CD4-positive, CD25-positive, alpha-beta regulatory T cell (primary cell): ENCODE measurements at places on chromosomes 1 and 21. TPM values are rescaled to one million over a fixed set of nuclear protein-coding genes. Genes with fewer than 3 reads are reported as not detected.

- H3K4me3 ChIP-seq, result no peak overlapping the region
- DNase-seq, result no peak
- H3K27me3 ChIP-seq, result peaks cover 10% of the 10 kb centered on the region
- H3K27ac ChIP-seq, result no peak overlapping the region
- H3K4me1 ChIP-seq, result peaks cover 6% of the 10 kb centered on the region
These were observed 1.1 kb upstream of the KCNE2 start for GRCh38 chr21:34362670-34363069.

- no peaks in the 10 kb centered on the region for H3K27me3 ChIP-seq
- DNase-seq, result no peak
- H3K4me1 ChIP-seq, result no peaks in the 10 kb centered on the region
These were observed 18.7 kb downstream of the CYYR1 start for GRCh38 chr21:26554365-26554764.

DNA sequence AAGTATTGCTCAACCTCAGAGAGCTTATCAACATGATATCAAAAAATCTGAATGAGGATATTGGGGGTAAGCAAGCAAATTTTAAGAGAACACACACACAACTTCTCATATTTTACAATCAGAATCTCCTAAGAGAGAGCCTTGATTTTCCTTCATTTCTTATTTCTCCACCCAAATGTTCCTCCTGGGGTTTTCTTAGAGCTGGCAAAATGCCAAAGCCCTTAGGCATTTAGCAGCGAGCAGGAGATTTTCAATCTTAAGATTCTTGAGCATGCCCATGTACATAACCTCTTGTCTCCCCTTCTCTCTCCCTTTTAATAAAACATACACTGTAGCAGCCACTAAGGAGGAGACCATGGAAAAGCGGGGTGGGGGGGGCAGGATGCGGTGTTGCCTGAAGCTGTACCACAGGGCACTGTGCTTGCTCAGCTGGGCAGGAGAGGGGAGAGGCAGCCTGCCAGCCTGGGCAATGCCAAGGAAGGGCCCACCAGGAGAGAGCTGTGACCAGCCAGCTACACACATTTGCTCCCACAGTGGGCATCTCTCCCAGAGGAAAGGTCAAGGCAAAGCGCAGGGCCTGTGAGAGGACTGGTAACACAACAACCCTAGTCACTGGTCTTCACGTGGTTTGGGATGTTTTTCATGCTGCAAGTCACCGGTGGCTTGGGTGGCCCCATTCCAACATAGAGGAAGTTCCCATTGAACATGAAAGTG is 4.3 kb downstream of the BRINP2 start:
- DNase-seq, result no peak
- no peaks in the 10 kb centered on the region for H3K36me3 ChIP-seq
- H3K4me1 ChIP-seq, result no peaks in the 10 kb centered on the region
- H3K27ac ChIP-seq, result no peak overlapping the region
- H3K4me3 ChIP-seq, result no peak overlapping the region

GRCh38 chr1:230517786-230518185 is 91.7 kb upstream of the PGBD5 start:
- DNase-seq, result no peak
- H3K4me3 ChIP-seq, result no peak overlapping the region
- H3K36me3 ChIP-seq, result no peaks in the 10 kb centered on the region

DNA sequence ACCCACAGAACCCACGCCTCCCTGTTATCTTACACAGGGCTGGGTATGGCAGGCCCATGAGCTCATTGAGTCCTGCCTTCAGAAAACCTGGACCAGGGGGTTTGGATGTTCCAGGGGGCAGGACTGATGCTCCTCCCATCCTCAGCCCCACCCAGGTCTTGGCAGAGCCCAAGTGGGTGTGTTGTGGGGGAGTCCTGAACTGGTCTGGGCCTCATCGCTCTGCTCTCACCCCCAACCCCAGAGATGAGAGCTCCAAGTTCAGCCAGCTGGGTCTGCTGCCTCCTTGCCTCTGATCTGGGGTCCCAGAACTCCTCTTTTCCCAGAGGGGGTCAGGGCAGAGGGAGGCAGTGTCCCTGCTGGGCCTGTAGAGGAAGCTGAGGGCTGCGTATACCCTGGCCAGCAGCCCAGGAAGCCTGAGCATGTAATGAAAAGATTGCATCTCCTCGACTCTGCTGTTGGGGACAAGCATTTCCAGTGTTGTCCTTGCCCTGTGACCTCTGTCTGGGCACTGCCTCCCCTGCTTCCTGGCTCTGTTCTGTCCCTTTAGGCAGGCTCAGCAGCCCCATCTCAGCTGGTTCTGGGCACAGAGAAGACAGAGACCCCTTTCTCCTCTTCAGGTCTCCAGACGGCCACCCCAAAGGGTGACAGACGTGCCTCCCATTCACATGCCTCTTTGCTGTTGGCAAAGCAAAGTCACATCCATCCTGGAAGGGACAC is 54.7 kb upstream of the EPS8L3 start:
- no peak overlapping the region for H3K27ac ChIP-seq
- peaks cover 2% of the 10 kb centered on the region for H3K4me1 ChIP-seq
- H3K4me3 ChIP-seq, result no peak overlapping the region
- no peaks in the 10 kb centered on the region for H3K36me3 ChIP-seq

- peaks cover 78% of the 10 kb centered on the region for H3K36me3 ChIP-seq
- H3K27me3 ChIP-seq, result no peaks in the 10 kb centered on the region
- H3K27ac ChIP-seq, result no peak overlapping the region
- no peaks in the 10 kb centered on the region for H3K4me1 ChIP-seq
- no peak for DNase-seq
These were observed 30.5 kb upstream of the IFI16 start for GRCh38 chr1:158979229-158979628.

DNA sequence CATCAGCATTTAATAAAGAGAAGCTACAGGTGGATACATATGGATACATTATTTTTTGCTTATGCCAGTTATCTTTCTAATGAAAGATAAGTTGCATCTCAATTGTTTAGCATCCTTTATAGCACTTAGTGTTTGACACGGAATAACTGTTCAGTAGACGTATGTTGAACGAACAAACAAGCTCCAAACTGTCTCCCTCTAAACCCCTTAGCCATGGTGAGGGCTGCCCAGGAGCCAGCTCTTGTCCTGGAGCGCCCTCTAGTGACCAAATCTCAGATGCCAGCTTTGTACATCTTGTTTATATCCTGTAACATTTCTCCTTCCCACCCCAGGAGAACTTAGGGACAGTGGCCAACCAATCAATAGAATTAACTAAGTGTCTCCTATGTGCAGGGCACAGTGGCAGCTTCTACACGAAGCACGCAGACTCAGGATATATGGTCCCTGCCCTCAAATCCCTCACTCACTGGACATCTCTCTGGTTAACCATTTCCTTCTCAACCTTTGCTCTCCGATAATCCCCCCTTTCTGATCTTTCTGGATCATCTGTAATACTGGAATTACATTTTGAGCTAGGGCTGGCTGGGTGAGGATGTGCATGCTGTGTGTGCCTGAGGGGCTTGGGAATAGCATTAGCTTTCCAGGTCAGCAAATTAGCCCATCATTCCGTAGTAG is 22.9 kb downstream of the KCNA10 start:
- H3K27ac ChIP-seq, result no peak overlapping the region
- no peaks in the 10 kb centered on the region for H3K36me3 ChIP-seq
- no peaks in the 10 kb centered on the region for H3K27me3 ChIP-seq

GRCh38 chr21:14979264-14979663 is 85.5 kb downstream of the NRIP1 start:
- H3K4me3 ChIP-seq, result no peak overlapping the region
- H3K4me1 ChIP-seq, result no peaks in the 10 kb centered on the region
- no peaks in the 10 kb centered on the region for H3K36me3 ChIP-seq
- DNase-seq, result no peak
- H3K27me3 ChIP-seq, result no peaks in the 10 kb centered on the region
- no peak overlapping the region for H3K27ac ChIP-seq

DNA sequence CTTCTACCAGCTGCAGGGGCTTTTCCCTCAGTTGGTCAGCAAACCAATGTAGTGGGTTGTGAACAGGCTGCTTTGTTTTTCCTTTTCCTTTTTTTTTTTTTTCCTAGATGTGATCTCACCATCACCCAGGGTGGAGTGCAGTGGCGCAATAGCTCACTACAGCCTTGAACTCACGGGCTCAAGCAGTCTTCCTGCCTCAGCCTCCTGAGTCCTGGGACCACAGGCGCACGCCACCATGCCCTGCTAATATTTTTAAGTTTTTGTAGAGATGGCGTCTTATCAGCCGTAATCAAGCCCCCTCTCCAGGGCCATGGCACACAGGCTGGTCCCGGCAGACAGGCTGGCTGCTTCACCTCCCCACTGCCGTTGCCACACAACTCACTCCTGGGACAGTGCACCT is 3.4 kb upstream of the TRIM11 start:
- DNase-seq, result no peak
- peaks cover 24% of the 10 kb centered on the region for H3K4me1 ChIP-seq
- no peaks in the 10 kb centered on the region for H3K36me3 ChIP-seq
- no peak overlapping the region for H3K4me3 ChIP-seq
- H3K27ac ChIP-seq, result no peak overlapping the region

GRCh38 chr1:100394285-100394684 is 42.0 kb downstream of the CDC14A start:
- peak; percentile 26 for DNase-seq
- peaks cover 24% of the 10 kb centered on the region for H3K36me3 ChIP-seq
- peak overlapping the region; percentile 60 for H3K4me3 ChIP-seq
- peaks cover 97% of the 10 kb centered on the region for H3K4me1 ChIP-seq

GRCh38 chr1:197224160-197224559 is 43.9 kb upstream of the CRB1 start:
- no peak for DNase-seq
- no peak overlapping the region for H3K4me3 ChIP-seq
- H3K4me1 ChIP-seq, result no peaks in the 10 kb centered on the region
- no peaks in the 10 kb centered on the region for H3K27me3 ChIP-seq
- H3K27ac ChIP-seq, result no peak overlapping the region
- H3K36me3 ChIP-seq, result no peaks in the 10 kb centered on the region

GRCh38 chr1:17605582-17606344 is 66.3 kb downstream of the ARHGEF10L start:
- H3K4me1 ChIP-seq, result no peaks in the 10 kb centered on the region
- H3K4me3 ChIP-seq, result no peak overlapping the region
- no peak for DNase-seq
- H3K36me3 ChIP-seq, result no peaks in the 10 kb centered on the region

- peaks cover 25% of the 10 kb centered on the region for H3K4me1 ChIP-seq
- H3K27me3 ChIP-seq, result no peaks in the 10 kb centered on the region
- no peak for DNase-seq
- H3K4me3 ChIP-seq, result no peak overlapping the region
- H3K36me3 ChIP-seq, result no peaks in the 10 kb centered on the region
- H3K27ac ChIP-seq, result no peak overlapping the region
These were observed 31.6 kb downstream of the ADARB1 start for GRCh38 chr21:45105906-45106485.

GRCh38 chr21:35449846-35450245 is 400.7 kb upstream of the RUNX1 start:
- no peak overlapping the region for H3K4me3 ChIP-seq
- H3K36me3 ChIP-seq, result no peaks in the 10 kb centered on the region
- H3K27ac ChIP-seq, result no peak overlapping the region
- no peaks in the 10 kb centered on the region for H3K4me1 ChIP-seq
- no peak for DNase-seq

DNA sequence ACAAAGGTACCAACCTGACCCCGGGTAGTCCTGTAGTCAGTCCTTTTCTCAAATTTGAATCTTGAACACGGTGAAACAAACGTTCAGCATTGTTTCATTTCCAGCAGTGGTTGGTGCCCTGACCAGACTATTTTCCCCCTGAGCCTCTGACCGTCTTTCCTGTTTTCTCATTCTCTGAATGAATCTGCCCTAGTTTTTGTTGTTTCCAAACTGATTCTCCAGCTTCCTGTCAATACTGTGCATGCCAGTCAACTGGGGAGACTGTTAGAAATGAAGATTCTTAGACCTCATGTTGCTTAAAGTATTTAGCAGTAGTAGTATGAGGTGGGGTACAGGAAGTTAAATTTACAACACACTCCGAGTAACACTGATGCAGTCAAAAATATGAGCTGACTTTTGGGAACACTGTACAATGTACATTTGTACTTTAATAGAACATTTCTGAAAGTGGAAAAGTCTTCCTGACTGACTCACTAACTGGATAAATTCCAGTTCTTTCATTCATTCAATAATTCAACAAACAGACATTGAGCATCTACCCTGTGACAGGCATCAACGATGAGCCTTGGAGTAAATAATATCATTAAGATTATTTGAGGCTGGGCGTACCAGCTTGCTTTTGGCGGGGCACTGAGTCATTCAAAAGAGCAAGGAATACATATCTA is 26.0 kb upstream of the ZRANB2 start:
- H3K4me1 ChIP-seq, result no peaks in the 10 kb centered on the region
- no peaks in the 10 kb centered on the region for H3K36me3 ChIP-seq
- H3K27me3 ChIP-seq, result peaks cover 2% of the 10 kb centered on the region

- H3K36me3 ChIP-seq, result no peaks in the 10 kb centered on the region
- peaks cover 8% of the 10 kb centered on the region for H3K4me1 ChIP-seq
- H3K27ac ChIP-seq, result no peak within 1 kb of the TSS
- H3K27me3 ChIP-seq, result peaks cover 17% of the 10 kb centered on the region
These were observed at the start of gene COL6A2 for GRCh38 chr21:46097336-46098293. COL6A2 (plus strand) TSS chr21:46098112.

DNA sequence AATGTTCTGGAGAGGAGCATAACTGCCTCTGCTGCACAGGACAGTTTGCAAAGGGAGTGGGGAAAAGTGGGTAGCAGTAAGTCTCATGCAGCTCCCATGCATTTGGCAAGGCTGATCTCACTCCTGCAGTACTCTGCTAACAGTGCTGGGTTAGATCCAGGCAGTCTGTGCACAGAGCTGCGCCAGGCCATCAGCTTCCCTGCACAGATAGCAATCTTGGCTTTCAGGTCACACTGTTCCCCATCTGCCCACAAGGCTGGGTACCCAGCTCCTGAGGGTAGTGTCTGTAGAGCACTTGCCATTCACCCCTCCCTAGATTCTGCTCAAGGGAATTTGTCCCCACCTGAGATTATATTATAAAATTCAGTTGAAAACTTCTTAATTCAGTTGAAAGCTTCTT is 72.1 kb downstream of the SH3BGR start:
- H3K4me1 ChIP-seq, result no peaks in the 10 kb centered on the region
- no peak for DNase-seq
- no peaks in the 10 kb centered on the region for H3K36me3 ChIP-seq
- no peak overlapping the region for H3K4me3 ChIP-seq
- H3K27me3 ChIP-seq, result peaks cover 2% of the 10 kb centered on the region
- H3K27ac ChIP-seq, result no peak overlapping the region

Gene PGLYRP4
- 0.20 TPM for total RNA-seq

Gene CHD1L
- 25.3 TPM for total RNA-seq

Gene ATP6V1G3
- not detected for total RNA-seq

Gene PTPRC
- 946 TPM for total RNA-seq

Gene RPL5
- total RNA-seq, result 916 TPM

Gene TBX19
- 3.8 TPM for total RNA-seq
